ENCODE measurements at places on chromosomes 16 and 17.

GRCh38 chr17:47808036-47808829 lies 13.4 kb downstream of the OSBPL7 start:
- no peak for DNase-seq

- DNase-seq, result no peak
Measured at GRCh38 chr16:49744244-49745220, 111.4 kb downstream of the ZNF423 start.

DNA sequence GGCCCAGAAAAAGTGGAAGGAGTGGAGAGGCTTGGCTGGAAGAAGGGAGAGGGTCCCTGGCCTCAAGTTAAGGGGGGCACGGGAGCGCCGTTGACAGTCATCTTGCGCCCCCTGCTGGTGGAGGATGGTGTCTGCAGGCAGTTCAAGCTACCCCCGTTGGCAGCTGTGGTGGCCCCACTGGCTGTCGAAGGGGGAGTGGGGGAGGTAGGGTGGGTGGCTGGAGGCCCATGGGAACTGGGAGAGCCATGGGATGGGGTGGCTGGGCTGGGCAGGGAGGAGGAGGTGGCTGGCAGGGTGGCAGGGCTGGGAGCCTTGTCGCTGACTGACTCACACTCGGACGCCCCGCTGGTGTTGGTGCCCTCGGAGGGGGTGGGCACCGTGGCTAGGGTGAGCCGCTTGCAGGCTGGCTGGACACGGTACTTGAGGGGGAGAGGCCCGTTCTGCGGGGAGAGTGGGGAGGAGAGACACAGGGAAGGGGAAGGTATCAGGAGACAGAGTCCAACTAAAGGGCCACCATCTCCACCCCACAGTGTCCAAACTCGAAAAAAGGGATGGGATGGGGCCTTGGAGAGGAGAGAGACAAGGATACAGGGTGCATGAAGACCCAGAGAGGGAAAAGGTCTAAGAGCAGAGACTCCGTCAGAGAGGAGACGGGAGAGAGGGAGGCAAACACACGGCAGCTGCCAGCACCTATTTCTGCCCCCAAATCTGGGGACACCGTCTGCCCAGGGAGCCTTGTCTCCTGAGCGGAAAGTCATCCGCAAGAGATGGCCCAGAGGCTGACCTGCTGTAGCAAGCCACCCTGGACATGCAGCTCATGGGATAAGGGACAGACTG lies 5.2 kb downstream of the CISD3 start:
- peak; percentile 66 for DNase-seq

- no peak for DNase-seq
Measured at GRCh38 chr17:17957584-17957916, 14.7 kb downstream of the TOM1L2 start.

DNA sequence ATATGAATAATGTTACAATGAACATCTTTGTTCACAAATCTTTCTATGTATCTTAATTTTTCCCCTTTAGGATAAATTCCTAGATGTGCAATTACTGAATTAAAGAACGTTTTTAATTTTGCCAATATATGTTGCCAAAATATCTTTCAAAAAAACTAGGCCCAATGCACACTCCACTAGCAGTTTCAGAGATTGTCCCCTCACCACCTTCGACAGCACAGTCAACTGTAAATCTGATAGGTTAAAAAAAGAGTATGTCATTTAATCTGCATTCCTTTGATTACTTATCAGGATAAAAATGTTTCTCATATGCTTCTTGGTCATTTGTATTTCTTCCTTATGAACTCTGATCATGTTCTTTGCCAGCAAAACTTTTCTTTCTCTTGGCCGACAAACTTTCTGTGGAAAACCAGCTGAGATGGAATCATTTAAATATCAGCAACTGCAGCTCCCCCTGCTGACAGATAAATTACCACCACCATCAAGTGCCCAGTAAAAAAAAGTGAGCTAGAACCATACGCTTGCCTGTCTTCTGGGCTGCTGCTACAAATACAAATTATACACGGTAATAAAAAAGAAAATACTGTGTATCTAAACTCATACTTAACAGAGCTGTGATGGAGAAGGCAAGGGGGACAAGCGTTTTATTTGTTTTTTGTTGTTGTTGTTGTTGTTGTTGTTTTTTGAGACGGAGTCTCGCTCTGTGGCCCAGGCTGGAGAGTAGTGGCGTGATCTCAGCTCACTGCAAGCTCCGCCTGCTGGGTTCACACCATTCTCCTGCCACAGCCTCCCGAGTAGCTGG lies 19.6 kb upstream of the KANSL1 start:
- DNase-seq, result no peak

- DNase-seq, result no peak
Measured at GRCh38 chr17:68763562-68763961, 162.4 kb upstream of the FAM20A start.

DNA sequence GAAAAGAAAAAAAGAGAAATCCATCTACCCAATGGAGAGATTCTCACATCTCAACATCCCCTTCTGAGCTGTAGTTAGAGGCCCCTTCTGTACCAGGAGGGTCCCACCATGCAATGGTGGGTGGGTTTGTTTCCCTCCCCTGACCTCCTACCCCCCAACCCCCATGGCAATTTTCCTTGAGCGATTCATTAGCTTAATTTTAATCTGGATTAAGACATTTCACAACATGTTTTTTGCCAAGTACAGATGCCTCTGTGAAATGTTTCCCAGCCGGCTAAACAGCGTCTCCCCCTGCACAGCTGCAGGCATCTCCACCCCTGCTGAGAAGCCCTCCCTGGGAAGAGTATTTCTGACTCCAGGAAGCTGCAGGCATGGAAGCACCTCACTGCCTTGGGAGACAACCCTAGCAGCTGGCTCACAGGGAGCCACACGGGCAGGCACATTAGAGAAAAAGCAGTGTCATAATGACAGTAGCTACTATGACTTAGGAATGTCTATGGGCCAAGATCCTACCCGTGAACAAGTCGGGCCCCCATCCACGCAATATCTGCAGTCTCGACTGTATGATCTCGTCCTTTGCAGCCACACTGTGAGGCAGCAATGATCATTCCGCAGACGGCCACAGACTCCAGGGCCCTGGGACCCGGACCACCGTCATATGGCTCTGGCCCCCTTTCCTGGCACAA lies 117.3 kb downstream of the ADCY9 start:
- DNase-seq, result no peak

GRCh38 chr17:16924696-16925440 lies 47.0 kb downstream of the TNFRSF13B start:
- DNase-seq, result no peak

- DNase-seq, result peak; percentile 65
Measured at GRCh38 chr17:76000016-76000754, 470 bp upstream of the CDK3 start.

DNA sequence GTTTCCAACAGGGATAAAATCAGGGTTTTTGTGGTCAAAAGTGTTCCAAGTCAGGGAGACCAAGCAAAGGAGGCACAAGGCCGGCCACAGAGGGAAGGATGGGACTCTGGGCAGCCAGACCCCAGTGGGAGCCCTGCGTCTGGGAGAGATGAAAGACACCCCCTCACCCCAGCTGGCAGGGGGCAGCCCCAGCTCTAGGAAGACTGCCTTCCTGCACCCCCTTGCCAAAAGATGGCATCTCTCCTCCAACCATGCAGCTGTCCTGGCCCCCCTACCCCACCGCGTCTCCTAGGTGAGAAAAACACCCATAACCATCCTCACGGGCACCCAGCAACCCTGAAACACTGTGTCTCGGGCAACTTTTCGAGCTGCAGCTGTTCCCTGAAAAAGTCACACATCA lies 51.3 kb downstream of the CUEDC1 start:
- DNase-seq, result no peak

- DNase-seq, result no peak
Measured at GRCh38 chr17:32259586-32259985, 6.0 kb upstream of the RHBDL3 start.

- DNase-seq, result no peak
Measured at GRCh38 chr17:17900615-17901520, 64.1 kb upstream of the SREBF1 start.

GRCh38 chr17:63405741-63406261 lies 40.3 kb downstream of the CYB561 start:
- DNase-seq, result no peak

GRCh38 chr16:55830658-55831294 lies 2.1 kb downstream of the CES1 start:
- DNase-seq, result no peak

DNA sequence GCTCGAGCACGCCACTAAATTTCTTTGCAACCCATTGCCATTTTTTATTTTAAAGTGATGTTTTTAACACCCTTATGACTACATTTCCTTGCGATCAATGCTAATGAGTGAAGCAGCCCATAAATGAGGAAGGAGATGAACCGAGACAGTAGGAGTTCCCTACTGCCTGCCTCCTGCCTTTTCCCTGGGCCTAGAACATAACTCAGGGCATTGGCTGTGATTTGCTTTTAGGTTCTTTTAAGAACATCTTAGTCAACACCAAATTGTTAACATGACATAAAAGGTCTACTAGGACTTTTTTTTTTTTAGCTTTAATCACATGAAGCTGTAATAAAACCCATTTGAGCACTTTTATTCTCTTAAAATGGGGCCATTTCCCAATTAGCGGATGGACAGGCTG lies 81.3 kb downstream of the MAP2K6 start:
- no peak for DNase-seq

GRCh38 chr16:87635541-87636049 lies 33.3 kb downstream of the JPH3 start:
- peak; percentile 65 for DNase-seq

Data from stimulated activated CD8-positive, alpha-beta memory T cell treated with anti-CD3 and anti-CD28 coated beads, Interleukin-2, amount 100 ng/mL, for 48 hours (primary cell).